T-helper 1 cell (primary cell): ENCODE measurements at places on chromosomes 7 and 10.

- DNase-seq, result no peak
These were observed 28.4 kb downstream of the DNAJC9 start for GRCh38 chr10:73218431-73219191.

DNA sequence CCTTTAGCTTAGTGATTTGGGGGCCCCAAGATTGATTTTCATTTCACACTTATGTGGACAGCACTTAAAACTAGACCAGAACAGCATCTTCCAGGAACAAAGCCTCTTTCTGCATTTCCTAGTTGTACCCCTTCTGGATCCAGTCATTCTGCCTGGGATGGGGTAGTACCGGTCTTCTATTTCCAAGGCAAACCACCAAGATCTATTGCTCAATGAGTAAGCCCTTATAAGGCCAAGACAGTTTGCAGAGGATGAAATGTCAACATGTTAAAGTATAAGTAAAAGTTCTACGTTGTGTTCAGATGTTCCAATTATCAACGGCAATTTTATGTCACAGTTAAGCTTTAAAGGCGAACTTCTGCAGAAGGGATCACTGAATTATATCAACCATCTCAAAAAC lies 106.9 kb upstream of the ZNF746 start:
- no peak for DNase-seq

GRCh38 chr10:124004663-124005004 lies 88.8 kb downstream of the CHST15 start:
- no peak for DNase-seq

- DNase-seq, result no peak
These were observed 288.9 kb downstream of the KCNMA1 start for GRCh38 chr10:77348751-77349150.

- no peak for DNase-seq
These were observed 786.1 kb downstream of the ANKRD7 start for GRCh38 chr7:119010635-119011034.

DNA sequence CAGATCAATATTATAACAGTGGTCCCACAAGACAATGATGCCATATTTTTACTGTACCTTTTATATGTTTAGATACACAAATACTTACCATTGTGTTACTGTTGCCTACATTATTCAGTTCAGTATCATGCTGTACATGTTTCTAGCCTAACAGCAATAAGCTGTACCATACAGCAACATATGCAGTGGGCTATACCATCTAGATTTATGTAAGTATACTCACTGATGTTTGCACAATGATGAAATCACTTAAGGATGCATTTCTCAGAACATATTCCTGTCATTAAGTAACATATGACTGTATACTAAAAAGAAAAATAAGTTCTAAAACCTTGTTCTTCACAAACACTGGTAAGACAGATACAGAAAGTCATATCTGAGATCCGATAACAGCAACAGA lies 468.6 kb upstream of the SEMA3A start:
- no peak for DNase-seq

GRCh38 chr7:145718129-145718528 lies 398.5 kb upstream of the CNTNAP2 start:
- DNase-seq, result no peak

GRCh38 chr10:13904064-13904463 lies 317.3 kb downstream of the PRPF18 start:
- no peak for DNase-seq

DNA sequence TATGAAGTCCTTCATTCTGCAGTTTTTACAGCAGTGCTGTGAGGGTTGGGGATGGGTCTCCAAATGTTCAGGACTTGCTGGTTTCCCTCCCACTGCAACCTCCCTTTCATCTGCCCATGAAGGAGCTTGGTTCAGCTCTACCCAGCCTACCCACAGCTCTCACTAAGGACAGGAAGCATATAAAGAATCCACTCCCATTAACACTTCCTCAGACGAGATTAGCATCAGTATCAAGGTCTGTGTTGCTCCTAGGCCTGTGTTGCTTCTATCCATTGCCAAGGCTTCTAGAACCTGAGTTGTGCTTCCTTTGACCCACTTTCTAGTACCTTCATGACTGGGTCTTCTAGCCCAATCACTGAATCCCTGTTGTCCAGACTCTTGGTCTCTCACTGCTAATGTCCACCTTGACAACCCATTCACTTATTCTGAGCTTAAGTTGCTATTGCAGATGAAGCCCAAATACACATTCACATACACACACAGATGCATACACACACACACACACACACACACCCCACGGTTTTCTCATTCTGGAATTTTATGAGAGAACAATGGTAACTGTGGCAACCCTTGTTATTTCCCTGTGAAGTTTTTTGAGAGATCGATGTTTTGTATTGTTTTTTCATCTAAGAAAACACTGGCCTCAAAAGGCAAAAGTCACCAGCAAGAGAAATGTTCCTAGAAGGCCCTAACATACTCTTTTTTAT lies 248.1 kb downstream of the MTERF1 start:
- DNase-seq, result no peak

GRCh38 chr10:89837165-89838043 lies 136.0 kb downstream of the KIF20B start:
- DNase-seq, result no peak

DNA sequence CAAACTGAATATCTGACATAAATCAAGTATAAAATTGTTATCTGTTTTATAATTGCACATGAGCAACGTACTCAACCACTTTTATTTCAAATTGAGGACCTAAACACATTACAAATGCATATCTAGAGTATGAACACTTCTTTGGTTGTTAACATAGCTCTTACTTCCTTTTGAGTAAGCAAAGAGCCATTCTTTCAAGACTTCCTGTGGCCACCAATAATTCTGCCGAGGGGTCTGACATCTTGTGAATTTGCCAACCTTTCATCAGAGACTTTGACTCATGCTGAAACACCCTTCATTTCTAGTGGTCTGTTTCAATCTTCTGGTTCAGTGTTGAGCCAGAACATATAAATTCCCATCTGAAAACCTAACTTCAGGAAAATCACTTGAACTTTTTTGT lies 59.4 kb downstream of the CDK14 start:
- no peak for DNase-seq

- no peak for DNase-seq
These were observed 161.6 kb upstream of the MKLN1 start for GRCh38 chr7:131166066-131166465.

GRCh38 chr10:11626071-11626470 lies 14.6 kb upstream of the USP6NL start:
- no peak for DNase-seq
